Stimulated activated CD8-positive, alpha-beta memory T cell treated with anti-CD3 and anti-CD28 coated beads, Interleukin-4, amount 100 ng/mL, for 24 hours (primary cell): ENCODE measurements at places on chromosomes 11 and 22.

DNA sequence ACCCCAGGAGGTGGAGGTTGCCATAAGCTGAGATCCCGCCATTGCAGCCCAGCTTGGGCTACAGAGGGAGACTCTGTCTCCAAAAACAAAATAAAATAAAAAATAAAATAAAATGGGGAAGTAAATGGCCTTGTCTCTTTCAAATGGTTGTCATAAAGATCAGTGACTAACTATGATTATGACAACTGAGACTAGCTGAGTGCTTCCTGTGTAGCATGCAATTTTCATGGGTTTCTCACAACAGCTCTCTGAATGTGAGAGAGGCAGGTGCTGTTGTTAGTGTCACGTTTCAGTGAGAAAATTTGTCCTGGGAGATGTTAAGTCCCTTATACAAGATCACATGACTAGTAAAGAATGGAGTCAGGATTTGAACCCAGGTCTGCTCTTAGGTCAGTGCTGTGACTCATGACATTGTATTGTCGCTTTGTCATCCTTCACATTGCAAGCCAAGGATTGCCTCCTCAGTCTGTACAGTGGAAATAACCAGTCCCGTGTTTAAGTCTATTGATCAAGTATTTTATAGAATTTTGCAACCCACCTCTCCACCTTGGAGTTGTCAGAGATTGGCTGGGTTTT is 163.3 kb upstream of the CCDC90B start:
- DNase-seq = no peak

- no peak for DNase-seq
Observed at GRCh38 chr11:69362315-69362714, 68.4 kb downstream of the MYEOV start.

DNA sequence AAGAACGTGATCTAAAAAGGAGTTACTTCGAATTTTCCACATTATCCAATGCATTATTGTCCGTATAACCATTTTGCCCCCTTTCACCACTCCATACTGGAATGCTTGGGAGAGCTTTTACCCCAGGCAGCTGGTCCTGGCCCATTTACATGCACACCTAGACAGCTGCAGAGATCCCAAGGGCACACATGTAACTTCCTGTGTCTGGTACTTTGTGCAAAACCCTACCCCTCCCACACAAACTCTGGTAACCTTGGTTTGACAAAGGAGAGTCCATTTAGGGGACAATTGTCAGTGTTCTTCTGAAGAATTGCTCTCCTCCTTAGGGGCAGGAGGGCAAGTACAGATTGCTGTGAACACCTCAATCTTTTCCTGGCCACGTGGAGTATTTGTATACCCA is 57.3 kb upstream of the SORL1 start:
- DNase-seq = no peak

DNA sequence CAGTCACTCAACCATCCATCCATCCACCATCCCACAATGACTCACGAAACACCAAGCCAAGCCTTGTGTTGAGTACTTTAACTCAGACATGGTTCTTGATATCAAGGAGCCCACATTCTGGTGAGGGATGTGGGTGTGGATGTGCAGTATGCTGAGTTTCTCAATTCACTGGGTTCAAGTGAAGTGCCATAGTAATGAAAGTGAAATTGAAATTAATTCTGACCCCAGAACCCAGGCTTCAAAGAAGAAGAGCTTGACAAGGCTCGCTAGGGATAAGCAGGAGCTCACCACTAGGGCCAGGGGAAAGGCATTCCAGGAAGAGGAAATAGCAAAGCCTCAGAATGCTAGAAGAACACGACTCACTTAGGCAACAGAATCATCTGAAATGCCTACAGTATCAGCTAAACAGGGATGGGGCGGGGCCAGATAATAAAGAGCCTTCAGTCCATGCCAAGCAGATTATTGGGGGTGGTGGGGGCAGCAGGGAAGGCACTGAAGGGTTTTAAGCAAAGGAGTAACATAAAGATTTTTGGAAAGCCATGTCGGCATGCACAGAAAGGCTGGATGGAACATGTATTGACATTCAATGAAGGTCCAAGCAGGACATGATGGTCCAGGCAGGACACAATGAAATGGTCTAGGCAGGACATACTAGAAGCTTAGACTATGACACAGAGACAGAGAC is 37.2 kb downstream of the RTL6 start:
- no peak for DNase-seq

DNA sequence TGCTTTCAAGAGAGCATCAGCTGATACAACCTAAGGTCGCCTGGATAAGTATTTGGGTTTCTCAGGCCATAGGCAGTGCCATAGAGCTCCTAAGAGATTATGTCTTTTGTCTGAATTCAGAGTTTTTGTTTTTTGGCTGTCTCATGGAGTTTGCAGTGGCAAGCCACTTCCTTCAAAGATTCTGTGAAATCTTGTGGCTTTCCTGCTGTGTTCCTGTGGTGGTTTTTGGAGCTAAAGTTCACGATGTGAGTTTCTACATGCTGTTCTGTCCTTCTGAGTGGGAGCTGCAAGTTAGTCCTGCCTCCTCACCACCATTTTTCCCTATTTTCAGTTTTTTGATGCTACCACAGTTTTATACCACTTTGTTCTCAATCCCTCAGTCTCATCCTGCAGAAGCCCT is 111.4 kb downstream of the COMMD9 start:
- DNase-seq = no peak

GRCh38 chr11:115097796-115098408 is 406.3 kb downstream of the CADM1 start:
- DNase-seq = no peak

- no peak for DNase-seq
Observed at GRCh38 chr11:68043349-68044144, 4.7 kb downstream of the TCIRG1 start.

DNA sequence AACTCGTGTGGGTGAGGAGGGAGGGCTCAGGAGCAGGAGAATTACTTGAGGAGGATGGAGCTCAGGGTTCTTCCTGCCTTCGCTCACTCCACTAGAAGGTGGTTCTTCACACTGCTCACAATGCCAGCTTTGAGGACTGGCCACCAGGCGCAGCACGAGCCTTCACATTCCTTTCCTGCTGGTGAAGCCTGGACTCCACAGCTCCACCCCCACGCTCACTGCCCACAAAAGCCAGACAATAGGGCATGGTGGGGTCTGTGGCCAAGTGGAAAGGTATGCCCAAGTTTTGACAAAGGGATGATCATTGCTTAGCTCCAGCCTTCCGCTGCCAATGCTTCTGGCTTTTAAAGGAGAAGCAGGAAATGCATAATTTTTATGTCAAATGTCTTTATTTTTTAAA is 58.0 kb upstream of the FADD start:
- DNase-seq = no peak

- no peak for DNase-seq
Observed at GRCh38 chr11:117872420-117872961, 4.0 kb downstream of the FXYD6 start.

- no peak for DNase-seq
Observed at GRCh38 chr11:13421561-13421960, 41.5 kb downstream of the BTBD10 start.

GRCh38 chr22:48797731-48798130 is 1029.9 kb downstream of the BRD1 start:
- DNase-seq = no peak

DNA sequence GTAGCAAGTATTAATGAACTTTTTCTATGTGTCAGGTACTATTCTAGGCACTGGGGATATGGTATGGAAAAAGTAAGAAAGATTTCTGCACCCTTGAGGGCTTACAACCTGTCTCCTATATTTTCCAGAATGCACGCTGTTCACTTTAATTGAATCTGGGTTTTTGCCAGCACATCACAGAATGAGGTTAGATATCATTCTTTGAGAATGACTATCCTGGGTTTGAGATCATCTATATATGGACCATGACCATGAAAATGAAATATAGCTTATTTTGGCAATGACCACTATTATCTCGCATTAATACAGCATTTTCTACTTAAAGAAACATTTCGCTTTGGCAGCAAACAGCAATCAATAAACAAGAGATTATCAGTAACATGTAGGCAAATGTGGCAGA is 46.9 kb downstream of the C11orf71 start:
- no peak for DNase-seq

GRCh38 chr11:78418584-78419211 is 1.1 kb upstream of the GAB2 start:
- no peak for DNase-seq

DNA sequence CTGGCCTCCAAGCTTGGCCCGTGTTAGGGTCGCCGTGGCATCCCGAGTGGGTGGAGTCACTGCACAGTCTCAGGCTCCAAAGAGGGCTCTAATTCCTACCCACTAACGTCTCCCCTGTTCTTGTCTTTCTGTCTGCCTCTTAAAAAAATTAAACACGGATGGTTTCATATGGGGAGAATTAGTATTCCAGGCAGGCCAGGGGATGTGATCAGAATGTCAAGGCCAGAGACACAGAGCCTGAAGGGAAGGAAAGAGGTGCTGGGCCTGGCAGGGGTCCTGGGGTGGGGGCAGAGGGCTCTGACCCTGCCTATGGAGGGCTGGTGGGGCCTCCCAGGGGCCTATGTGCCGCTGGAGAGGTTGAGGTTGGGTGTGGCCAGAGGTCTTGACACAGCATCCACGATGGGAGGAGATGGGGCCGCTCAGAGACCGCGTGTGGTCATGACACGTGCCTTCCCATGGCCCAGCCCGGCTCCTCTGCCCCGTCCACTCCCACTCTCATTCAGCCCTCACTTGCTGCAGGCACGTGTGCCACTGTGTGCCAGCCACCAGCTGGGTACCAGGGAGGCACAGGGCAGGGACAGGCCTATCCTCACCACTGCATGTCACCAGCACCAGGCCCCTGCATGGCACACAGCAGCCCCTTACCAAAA is 56.5 kb downstream of the FLRT1 start:
- no peak for DNase-seq

DNA sequence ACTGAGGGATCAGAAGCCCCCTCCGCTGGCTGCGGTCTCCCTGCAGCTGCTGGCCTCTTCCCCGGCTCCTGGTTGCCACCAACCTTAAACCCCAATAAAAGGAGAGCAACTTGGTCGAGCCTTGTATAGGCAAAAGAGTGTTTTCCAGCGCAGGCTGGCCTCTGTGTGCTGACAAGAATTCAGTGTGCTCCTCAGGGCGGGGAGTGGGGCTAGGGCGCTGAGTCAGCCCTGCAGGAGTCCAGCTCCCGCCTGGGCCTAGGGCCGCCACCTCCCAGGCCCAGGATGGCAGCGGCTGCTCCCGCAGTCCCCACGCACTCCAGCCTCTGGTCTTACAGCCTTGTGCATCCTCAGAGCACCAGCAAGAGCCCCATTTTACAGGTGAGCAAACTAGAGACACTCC is at the start of gene SHISAL1:
Gene SHISAL1 (minus strand): TSS at position 186 of the 400 bp plus-strand sequence. CDS start 12,006 bp downstream, outside the sequence.
- no peak for DNase-seq

- DNase-seq = no peak
Observed at GRCh38 chr11:87810486-87810885, 364.8 kb downstream of the RAB38 start.

DNA sequence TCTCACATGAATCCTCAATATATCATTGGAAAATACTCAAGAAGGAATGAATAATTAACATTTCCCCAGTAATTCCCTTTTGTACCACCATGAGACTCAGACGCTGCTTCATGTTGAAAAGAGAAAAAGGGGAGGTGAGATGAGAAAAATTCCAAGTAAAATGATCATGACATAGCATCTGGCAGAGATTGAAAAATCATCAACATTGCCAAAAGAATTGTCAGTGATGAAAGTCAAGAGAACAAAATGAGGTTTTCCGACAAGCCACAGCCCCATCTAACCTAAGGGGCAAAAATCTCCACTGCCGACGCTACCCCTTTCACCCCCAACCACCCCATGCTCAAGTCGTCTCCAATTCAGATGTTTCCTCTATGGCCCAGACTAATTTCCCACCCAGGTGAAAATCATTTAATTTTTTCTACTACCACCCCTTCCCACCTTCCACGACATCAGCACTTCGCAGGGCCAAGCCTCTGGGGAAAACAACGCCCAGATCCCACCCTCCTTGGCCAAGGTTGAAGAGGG is 1.2 kb downstream of the RAB6A start:
- no peak for DNase-seq
